ENCODE measurements at places on chromosomes 7 and 10.

GRCh38 chr7:120825152-120825551 lies 32.8 kb downstream of the TSPAN12 start:
- no peak for DNase-seq

- DNase-seq = no peak
Measured at GRCh38 chr10:4671451-4672145, 154.4 kb upstream of the AKR1E2 start.

DNA sequence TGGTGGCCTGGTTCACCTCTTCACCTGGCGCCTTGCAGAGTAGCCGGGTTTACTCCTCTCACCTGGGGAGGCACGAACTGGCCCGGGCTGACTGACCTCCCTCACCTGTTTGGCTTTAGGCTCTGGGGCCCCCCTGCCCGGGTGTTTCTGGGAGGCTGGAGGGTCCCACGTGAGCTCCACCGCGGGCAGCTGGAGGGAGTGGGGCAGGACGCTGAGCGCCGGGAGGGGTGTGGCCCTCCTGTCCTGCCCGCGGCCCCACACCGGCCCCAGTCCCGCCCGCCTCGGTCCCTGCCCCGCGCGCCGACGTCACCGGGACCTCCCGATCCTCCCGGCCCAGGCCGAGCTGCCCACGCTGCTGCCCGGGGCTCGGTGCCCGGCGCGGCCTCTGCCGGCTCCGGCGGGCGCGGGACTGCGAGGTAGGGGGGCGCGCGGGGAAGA lies at the start of gene AMZ1:
Gene AMZ1, plus strand, starts transcription at position 322 of the 438 bp plus-strand sequence. CDS start 12,250 bp downstream, outside the sequence.
- DNase-seq = no peak

DNA sequence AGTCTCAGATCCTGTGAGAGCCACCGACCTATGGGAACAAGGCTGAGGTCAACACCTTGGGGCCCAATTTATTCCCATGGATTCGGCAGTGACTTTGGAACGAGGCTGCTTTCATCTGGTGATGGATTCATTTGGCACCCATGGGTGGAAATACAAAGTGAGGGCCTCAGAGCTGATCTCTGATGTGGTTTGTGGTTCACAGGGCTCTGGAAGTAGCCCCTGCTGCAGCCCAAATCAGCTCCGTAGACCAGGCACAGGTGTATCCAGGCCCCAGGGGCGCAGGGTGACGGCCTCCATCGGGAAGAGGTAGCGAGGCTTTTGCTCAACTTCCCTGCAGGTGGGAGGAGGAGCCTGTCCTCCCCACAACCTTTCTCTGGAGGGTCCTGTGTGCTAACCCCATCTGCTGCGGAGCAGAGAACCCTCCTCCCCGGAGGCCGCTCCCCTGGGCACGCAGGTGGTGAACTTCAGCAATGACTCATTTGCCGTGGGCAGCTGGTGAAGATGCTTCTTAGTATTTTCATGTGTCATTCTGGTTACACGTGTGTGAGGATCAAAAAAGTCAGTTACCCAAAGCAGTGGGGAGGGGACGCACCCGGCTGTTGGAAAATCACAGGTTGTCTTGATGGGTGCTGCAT lies 7.5 kb upstream of the JAKMIP3 start:
- no peak for DNase-seq

DNA sequence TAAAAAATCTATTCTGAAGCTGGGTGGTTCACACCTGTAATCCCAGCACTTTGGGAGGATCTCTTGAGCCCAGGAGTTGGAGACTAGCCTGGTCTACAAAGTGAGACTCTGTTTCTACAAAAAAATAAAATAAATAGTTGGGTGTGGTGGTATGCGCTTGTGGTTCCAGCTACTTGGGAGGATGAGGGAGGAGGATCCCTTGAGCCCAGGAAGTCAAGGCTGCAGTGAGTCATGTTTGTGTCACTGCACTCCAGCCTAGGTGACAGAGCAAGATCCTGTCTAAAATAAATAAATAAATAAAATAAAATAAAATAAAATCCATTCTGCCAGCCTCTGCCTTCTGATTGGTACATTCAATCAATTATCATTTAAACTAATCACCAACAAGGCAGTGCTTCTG lies 17.5 kb downstream of the ZNF33A start:
- no peak for DNase-seq

GRCh38 chr10:29140991-29141390 lies 147.9 kb upstream of the LYZL1 start:
- no peak for DNase-seq

GRCh38 chr10:103077491-103078308 lies 115.4 kb downstream of the NT5C2 start:
- no peak for DNase-seq

DNA sequence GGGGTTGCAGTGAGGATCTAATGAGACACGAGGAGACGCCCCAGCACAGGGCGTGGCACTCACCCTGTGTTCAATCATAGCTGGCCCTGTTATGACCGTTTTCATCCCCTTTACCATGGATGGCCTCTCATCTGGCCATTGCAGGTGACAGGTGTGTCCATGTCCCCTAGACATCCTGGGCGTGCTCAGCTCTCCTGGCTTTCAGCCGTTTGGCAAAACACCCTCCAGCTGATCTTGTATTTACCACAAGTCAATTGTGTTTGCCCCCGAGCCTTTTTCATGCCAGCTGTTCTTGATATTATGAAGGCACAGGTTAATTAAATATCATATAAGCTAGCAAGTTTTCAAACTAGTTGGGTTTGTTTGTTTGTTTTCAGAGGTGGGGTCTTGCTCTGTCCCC lies 97.1 kb downstream of the CHST15 start:
- DNase-seq = no peak

DNA sequence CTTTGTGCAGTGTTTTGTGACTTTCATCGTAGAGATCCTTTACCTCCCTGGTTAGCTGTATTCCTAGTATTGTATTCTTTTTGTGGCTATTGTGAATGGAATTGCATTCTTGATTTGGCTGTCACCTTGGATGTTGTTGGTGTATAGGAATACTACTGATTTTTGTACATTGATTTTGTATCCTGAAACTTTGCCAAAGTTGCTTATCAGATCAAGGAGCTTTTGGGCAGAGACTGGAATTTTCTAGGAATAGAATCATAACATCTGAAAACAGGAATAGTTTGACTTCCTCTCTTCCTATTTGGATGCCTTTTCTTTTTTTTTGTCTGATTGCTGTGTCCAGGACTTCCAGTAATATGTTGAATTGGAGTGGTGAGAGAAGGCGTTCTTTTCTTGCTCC lies 283.8 kb upstream of the LRGUK start:
- no peak for DNase-seq

- no peak for DNase-seq
Measured at GRCh38 chr10:52313256-52313932, 687 bp upstream of the DKK1 start.

DNA sequence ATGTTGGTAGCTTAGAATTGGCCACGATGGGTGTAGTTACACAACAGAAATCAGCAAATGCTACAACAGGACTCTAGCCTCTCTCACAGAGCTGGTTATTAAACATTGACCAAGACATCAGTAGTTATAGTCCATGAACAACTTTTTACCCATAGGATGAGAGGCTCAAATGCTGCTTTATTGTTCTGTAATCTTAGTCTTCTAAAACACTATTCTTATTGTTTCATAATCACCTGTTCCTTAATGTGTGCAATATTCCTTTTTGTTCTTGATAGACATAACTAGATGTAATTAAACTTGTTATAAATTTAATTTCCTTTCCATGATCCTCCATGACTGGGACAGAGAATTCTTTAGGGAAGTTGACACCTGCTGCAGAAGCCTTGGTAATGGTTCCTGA lies 356.9 kb downstream of the EXOC4 start:
- DNase-seq = no peak

GRCh38 chr7:26201247-26202018 lies at the start of gene CBX3:
Gene CBX3 (plus strand): TSS chr7:26201745. CDS start chr7:26202999, 1,254 bp downstream.
- peak; percentile 74 for DNase-seq

All from stimulated activated CD8-positive, alpha-beta memory T cell treated with anti-CD3 and anti-CD28 coated beads, Interleukin-4, amount 100 ng/mL, for 4 hours (primary cell).